NCI-H446 (cell line): ENCODE measurements at places on chromosomes 12 and 14.

GRCh38 chr12:69534389-69534822, 50.9 kb upstream of the CCT2 start:
- peak; percentile 79 for DNase-seq

DNA sequence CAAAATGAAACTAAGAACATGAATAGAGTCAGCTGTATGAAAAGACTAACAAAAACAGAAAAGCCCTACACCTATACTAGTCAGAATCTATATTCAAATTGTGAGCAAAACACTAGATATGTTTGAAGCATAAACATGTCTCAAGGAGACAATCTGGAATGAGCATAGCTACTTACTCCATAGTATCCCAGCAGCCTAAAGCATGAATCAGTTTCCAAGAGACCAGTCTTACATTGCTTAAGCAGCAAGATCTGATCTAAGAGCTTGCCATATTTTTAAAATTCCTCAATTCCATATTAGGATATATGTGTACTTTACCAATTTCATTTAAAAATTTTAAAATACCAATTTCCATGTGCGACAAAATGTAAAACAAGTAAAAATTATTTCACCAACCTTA, 7.7 kb downstream of the CAPS2 start:
- no peak for DNase-seq

DNA sequence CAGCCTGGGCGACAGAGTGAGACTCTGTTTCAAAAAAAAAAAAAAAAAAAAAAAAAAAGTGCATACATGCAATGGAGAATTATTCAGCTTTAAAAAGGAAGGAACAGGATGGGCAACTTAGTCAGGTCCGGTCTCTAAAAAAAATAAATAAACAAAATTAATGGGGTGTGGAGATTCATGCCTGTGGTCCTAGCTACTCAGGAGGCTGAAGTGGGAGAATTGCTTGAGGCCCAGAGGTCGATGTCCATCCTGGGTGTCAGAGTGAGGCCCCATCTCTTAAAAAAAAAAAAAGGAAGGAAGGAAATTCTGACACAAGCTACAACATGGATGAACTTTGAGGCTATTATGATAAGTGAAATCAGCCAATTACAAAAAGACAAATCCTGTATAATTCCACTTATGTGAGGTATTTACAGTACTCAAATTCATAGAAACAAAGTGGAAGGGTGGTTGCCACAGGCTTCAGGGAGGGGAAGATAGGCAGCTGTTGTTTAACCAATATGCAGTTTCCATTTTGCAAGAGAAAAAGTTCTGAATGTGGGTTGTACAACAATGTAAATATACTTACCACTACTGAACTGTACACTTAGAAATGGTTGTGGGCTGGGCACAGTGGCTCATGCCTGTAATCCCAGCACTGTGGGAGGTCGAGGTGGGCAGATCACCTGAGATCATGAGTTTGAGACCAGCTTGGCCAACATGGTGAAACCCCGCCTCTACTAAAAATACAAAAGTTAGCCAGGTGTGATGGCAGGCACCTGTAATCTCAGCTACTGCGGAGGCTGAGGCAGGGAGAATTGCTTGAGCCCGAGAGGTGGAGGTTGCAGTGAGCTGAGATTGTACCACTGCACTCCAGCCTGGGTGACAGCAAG, 12.3 kb upstream of the APOF start:
- DNase-seq = no peak

DNA sequence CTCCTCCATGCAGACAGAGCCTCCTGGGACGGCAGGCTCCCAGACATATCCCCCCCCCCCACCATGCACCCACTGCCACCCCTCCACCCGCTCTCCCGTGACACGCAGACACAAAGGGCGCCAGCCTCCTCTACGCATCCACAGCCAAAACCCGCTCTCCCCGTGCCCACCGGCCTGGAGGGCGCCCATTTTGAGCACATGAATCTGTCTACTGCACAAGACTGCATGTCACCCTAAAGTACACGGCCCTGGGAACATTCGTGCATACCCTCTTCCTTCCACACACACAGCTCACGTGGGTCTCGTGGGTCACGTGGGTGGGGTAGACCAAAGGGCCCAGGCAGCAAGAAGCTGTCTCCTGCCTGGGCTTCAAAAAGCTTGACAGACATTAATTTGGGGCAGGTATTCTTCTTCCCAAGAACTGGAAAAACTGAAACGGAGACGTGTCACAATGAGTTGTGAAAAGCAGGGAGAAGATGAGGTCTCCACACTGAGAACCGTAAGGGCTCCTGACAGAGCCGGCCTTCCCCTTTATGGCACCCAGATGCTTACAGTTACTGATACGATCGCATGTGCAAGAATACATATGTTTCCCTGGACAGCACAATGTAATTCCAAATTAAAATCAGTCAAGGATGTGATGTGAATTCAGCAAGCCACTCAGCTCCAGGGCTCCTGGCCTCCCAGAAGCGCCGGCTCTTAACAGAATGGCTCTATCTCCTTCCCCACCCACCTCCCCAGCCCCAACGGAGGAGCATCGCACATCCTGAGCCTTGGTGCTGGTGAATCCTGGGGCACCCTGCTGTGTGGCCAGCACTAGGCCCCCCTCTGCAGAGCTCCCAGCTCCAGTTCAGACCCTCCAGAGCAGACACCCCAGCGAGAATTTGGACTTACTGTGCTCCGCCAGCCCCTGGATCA, 1.9 kb downstream of the TGFB3 start:
- DNase-seq = peak; percentile 44

DNA sequence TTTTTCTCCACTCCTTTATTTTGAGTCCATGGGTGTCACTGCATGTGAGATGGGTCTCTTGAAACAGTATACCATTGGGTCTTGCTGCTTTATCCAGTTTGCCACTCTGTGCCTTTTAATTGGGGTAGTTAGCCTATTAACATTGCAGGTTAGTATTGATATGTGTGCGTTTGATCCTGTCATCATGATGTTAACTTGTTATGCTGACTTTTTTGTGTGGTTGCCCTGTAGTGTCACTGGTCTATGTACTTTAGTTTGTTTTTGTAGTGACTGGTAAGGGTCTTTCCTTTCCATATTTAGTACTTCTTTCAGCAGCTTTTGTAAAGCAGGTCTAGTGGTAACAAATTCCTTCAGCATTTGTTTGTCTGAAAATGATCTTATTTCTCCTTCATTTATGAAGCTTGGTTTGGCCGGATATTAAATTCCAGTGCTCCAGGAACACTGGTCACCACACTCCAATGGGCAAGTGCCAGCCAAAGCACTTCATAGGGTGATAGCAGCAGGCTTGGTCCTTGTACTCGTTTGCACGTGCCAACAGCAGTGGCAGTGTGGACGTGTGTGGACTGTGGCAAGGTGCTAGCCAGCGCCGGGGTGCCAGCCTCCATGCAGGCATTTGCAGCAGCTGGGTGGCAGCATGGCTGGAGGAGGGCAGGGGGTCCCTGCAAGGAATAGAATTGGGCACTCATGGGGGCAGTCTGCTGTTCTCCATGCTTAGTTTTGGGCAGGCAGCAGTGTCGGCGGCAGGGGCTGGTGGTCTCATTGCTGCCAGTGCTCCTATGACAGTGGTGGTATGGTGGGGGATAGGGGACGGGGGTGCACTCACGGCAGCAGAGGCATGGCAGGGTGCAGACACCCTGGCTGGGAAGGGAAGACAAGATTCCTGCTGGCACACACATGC, 53.5 kb downstream of the FRS2 start:
- no peak for DNase-seq

- DNase-seq = no peak
Observed at GRCh38 chr12:53233671-53234121, 1.7 kb upstream of the RARG start.

GRCh38 chr12:15669256-15669948, 119.8 kb downstream of the EPS8 start:
- DNase-seq = no peak

- DNase-seq = no peak
Observed at GRCh38 chr14:23348297-23348655, 4.4 kb downstream of the SLC22A17 start.

- DNase-seq = no peak
Observed at GRCh38 chr12:78835493-78835892, 29.1 kb upstream of the SYT1 start.

GRCh38 chr12:25320123-25321006, 69.6 kb upstream of the KRAS start:
- no peak for DNase-seq

DNA sequence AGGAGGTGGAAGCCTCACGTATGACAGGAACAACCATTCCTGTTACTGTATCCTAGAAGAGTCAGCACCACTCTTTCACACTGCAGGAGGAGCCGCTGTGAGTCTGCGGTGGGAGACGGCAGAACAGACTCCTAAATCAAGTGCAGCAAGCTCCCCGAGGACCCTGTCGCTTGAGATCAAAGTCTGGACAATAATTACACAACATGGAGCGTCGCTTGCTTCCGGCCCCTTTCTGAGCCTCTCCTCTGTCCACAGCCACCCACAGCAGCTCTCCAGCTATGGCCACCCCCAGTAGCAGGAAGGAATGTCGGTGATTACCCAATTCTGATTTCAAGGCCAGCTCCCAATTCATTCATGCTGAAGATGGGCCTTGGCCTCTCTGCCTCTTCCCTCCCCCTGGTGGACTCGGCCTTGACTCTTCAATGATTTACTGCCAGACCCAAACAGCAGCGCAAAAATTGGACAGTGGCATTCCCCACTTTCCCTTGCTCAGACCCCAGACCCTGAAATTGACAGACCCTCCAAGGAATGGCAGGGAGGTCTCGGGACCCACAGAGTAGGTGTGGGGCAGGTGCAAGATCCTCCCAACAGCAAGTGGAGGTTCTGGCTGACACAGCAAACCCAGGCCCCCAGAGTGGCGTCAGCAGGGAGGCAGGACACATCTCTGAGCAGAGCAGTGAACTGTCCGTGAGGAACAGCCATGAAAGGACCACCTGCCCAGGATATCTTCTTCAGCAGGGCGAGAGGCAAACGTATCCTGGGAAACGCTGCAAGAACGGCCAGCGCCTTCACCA, 272.7 kb upstream of the DIO3 start:
- DNase-seq = no peak

GRCh38 chr12:48767047-48767446, 21.8 kb downstream of the ADCY6 start:
- DNase-seq = no peak

DNA sequence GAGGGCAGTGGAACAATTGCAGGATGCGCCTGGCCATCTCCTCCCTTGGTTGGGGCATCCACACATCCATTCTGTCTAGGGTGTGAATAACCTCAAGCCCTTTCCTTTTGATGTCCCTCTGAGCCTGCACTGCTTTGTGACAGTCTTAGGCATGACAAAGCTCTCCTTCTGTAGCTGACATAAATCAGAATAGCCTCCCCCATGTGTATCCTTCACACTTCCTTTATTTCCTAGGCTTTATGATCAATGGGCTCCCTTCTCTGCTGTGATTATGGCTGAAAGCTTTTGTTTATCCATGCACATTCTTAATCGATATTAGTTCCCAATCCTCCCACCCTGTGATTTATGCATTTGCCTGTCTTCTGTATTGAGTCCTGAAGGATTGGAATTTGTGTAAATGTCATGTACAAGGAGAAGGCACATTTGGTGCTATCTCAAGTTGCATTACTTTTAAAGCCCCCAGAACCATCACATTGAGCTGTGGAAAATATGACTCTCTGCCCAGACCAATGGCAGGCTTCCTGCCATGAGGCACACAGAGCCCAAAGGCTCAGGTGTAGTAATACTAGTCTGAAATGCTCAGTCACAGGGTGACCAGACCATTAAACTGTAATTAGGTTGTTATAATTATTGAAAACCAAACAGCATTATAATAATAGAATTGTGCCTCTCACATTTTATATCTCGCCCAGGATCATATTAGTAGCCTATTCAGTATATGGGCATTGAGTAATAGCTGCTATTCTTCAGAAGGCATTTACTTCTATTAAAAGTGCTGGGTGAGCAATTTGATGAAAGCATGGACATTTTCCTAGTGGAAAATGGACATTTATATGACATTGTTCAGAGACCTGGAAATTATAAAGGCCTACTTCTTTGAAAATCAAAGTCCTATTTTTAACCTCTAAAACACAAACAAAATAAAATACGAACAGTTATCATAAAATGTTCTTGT, 14.0 kb downstream of the EMP1 start:
- no peak for DNase-seq

GRCh38 chr14:90499121-90499520, 102.3 kb downstream of the CALM1 start:
- DNase-seq = no peak

GRCh38 chr14:24700511-24700910, 66.5 kb upstream of the GZMB start:
- no peak for DNase-seq

DNA sequence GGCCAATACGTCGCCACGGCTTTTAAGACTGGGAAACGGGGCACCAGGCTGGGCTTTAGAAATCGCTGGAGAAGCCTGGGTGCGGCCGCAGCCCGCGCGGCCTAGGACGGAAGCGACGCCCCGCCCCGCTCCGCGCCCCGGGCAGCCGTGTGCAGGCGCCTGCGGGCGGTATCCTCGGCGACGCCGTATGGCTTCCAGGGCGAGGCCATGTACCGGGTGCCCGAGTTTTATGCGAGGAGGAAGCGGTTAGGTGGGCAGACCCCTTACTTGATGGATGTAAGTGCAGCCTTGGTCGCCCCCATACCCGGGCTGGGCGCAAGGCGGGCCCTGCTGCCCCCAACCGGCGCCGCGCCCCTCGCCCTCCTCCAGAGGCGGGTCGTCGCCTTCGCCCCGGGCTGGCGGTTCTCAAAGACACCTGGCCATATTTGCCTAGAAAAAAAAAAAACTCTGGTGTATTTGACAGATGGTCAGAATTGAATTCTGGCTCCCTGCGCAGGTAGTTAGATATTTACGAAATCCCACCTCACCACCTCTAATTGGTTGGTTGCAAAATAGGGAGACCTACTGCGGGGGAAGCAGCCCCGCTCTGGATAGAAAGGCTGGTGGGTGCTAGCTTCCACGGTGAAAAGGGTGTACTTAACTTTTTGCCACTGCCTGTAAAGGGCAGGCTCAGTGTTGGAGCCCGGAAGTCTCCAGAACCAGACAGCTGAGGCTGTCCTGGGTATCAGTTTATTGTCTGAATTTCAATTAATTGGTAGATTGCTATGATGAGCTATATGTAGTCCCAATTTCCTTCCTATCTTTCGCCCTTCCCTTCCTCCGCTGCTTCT, at the start of gene PPP1R36:
PPP1R36 (plus strand) TSS at position 171 of the 830 bp plus-strand sequence; CDS start at position 208, 37 bp downstream.
- DNase-seq = no peak

- no peak for DNase-seq
Observed at GRCh38 chr12:79973801-79974200, 38.9 kb upstream of the PPP1R12A start.

- no peak for DNase-seq
Observed at GRCh38 chr14:100836941-100837804, 11.3 kb downstream of the MEG3 start.

- no peak for DNase-seq
Observed at GRCh38 chr14:94381149-94382030, 7.0 kb downstream of the SERPINA1 start.

DNA sequence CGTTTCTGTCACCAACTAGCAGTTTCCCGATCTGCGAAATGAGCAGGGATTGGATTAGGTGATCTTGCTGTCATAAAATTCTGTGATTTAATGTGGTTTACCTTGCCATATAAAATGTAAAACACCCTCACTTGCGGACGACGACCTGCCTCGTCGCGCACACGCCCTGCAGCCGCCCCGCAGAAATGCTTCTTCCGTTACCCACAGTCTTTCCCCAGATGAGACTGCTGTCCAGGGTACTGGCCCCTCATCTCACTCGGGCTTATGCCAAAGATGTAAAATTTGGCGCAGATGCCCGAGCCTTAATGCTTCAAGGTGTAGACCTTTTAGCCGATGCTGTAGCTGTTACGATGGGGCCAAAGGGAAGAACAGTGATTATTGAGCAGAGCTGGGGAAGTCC, 17.7 kb upstream of the FOXJ2 start:
- DNase-seq = no peak
